Right renal cortex interstitium (tissue), 3 donors: ENCODE measurements at places on chromosomes 2 and 18.

DNA sequence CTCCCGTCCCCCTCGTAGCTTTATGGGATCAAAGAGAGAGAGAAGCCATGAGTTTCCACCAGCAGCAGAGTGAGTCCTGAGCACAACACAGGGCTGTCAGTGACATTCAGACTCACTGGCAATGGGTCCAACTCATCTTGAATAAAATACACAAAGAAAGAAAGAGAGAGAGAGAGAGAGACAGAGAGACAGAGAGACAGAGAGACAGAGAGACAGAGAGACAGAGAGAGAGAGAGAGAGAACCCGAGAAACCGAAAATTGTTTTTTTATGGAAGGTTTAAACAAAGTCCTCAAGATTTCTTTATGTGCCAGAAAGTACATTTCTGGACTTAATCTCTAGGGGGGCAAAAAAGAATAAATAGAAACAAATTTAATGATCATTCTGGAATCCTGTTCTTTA, 11.5 kb upstream of the BCL2 start:
- DNase-seq: no peak

GRCh38 chr2:85458601-85459563, 40.4 kb downstream of the SH2D6 start:
- DNase-seq: no peak

- no peak for DNase-seq
Observed at GRCh38 chr2:109089602-109090300, 39.3 kb upstream of the SH3RF3 start.

DNA sequence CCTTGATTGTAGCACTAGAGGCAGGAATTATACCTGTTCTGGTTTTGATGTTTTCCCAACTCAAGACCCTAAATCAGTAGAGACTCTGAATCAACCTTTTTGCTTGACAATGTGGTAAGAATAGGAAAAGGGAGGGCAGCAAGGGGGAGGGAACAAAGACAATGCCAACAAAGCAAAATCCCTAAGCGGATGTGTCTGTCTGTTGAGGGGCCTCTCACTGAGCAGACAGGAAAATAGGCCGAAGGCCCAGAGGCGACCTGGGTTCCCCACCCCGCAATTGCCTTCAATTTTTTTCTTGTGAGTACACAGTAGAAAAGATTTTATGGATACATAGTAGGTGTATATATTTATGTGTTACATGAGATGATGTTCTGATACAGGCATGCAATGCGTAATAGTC, 75.6 kb downstream of the MAP4K4 start:
- DNase-seq: no peak

GRCh38 chr2:196168181-196168580, 3.2 kb downstream of the STK17B start:
- DNase-seq: no peak

GRCh38 chr2:127381762-127382161, 6.0 kb downstream of the MAP3K2 start:
- no peak for DNase-seq

GRCh38 chr2:229202646-229203045, 68.4 kb downstream of the PID1 start:
- no peak for DNase-seq

DNA sequence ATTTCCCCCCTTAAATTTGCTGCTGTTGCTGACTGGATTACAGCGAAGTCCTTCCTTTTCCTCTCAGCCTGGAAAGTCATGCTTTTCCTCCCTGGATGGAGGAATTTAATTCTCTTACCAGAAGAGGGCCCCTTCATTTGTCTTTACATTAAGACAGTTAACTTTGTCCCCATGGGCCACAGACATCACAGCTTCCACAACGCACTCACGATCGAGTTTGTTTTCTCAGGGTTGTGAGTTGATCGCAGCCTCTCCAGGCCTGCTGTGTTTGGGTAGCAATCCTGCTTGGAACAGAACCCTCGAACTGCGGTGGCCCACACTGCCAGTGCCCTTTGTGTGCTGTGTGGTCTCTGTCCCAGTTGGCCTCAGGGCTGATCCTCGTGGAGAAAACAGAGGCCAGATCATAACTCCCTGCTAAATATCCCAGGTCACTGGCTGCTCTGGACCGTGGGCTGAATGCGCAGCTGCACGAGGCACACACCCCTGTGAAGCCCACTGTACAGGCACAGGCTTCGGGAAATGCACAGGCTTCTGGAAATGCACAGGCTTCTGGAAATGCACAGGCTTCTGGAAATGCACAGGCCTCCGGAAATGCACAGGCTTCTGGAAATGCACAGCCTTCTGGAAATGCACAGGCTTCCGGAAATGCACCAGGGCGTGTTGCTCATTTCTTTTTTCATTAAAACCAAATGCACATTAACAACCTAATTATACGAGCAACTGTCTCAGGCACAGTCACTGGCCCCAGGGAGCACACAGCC, 2.2 kb upstream of the PDIA6 start:
- DNase-seq: no peak

- no peak for DNase-seq
Observed at GRCh38 chr2:60641811-60642788, 88.6 kb upstream of the BCL11A start.

GRCh38 chr18:11487390-11487789, 122.0 kb upstream of the SLC35G4 start:
- no peak for DNase-seq

DNA sequence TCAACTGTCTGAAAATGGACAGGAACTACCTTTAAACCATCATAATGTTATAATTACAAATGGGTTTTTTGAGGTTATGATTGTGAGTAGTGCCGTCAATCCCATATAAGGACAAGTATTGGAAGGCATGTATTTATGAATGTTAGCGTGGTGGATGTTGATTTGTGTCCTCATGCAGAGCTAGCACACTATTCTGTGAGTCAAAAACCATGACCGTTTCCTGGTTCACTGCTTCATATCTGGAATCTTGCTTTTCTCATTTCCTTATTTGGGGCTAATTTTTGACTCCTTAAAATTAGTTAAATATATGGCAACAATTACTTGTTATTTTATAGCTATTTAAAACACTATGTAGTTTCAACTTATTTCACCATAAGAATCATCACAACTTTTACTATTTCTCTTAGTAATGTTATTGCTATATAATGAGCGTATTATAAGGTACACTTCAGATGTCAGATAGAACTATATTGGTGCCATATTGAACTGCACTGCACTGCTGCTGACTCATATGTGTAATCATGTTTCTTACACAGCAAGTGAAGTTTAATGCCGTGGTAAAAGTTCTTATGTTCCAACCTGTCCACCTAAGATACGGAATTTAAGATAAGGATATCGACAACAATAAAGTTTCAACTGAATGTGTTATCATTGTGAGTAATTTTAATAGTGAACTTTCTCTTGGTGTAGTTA, 192.8 kb downstream of the PTGR3 start:
- no peak for DNase-seq

- DNase-seq: peak; percentile 52
Observed at GRCh38 chr2:109613081-109613921, 465 bp downstream of the SEPTIN10 start.
